ENCODE measurements at places on chromosomes 12 and 14.

DNA sequence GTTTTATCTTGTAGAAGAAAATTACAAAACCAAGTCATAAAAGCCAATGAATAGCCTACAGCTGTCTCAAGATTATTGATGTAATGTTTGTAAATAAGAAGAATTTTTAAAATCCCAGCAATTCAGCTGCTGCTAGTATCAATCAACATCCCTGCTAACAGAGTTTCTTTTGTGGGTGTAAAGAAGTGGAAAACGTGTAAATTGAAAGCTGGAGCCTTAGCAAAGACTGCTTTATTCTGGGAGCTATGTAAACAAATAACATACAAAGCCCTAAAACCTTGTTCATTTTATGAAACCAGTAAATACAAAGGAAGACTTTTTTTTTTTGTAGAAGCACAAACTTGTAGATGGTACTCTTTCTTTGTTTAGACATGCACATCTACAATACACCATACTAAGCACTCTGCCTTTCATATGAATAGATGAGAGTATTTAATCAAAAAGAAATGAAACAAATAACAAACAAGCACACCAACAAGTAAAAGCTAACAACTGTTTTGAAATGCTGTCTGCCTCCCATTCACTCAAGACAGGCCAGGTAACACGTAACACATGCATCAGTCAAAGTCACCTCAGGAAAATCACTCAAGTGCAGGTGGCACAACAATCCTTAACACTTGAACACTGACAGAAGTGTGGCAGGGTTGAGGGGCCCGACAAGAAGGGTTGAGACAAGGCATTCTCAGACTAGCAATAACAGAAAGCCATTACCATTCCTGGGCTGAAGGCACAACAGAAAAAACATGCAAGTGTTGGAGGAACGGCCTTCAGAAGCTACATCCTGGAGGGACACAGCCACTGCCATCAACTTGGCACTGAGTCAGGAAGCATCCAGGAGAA, 1364.0 kb upstream of the SEL1L start:
- no peak for DNase-seq

GRCh38 chr14:89276424-89276975, 140.5 kb downstream of the FOXN3 start:
- peak; percentile 43 for DNase-seq

DNA sequence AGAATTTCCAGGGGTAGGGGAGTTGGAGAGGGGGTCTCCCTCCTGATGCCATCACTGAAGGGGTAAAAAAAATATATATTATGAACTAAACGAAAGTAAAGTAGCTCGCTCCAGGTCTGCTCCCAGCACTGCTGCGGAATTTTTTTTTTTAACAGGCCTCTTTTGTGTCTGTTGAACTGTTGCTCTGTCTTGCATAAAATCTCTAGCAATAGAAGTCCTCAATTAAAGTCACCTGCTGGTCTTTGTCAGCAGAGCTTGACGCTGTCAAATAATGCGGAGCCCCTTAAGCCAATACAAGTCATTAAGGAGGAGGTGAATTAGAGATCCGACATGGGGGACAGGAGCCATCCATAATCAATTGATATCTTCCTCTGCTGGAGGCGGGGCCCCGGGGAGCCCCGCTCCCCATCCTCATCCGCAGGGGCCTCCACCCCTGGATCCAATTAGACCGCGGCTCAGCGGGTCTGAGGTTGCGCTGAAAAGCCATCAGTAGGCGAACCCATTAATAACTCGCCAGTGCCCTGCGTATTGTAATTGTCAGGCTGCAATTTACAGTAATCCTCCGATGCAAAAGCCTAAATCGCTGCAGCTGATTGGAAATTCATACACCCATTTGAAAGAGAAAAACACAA, 85.6 kb downstream of the DICER1 start:
- no peak for DNase-seq

DNA sequence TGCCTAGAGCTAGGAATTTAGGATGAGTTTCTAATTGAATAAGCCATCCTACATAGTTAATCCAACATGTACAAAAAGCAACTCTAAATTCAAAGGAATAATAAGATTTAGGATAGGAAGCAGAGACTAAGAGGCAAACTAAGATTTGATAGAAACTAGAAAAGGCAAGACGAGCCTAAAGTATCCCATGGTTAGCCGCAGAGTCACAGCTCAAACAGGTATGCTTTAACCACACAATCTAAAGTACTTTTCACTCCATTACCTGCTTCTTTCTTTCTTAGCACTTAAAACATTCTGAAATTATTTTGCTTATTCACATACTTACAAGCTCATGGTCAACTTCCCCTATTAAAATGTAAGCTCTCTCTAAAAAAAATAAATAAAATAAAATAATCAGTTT, 51.8 kb downstream of the OTOGL start:
- no peak for DNase-seq

GRCh38 chr12:42689699-42690098, 100.2 kb upstream of the PRICKLE1 start:
- no peak for DNase-seq

GRCh38 chr12:124637581-124637981, 70.2 kb upstream of the NCOR2 start:
- no peak for DNase-seq

GRCh38 chr12:111164833-111165525, 203.9 kb downstream of the PHETA1 start:
- no peak for DNase-seq

GRCh38 chr14:64000749-64001148, 147.9 kb downstream of the SYNE2 start:
- DNase-seq, result no peak

DNA sequence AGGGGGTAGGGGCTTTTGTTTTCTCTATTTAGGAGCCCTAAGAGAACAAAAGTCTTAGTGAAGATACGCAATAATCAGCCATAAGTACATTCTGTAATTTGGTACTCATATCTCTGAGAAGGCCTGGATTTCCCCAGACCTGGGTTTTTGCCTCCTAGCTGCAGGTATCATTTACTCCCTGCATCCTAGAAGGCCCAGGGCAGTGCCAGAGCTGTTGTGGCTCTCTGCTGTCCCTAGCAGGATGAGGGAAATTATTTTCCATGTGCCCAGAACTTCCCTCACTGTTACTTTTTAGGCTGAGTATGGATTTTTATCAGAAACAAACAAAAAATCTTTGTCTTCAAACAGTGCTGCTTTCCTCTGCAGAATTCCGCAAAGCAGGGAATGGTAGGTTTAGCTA, 192.5 kb upstream of the SYT1 start:
- DNase-seq, result no peak

DNA sequence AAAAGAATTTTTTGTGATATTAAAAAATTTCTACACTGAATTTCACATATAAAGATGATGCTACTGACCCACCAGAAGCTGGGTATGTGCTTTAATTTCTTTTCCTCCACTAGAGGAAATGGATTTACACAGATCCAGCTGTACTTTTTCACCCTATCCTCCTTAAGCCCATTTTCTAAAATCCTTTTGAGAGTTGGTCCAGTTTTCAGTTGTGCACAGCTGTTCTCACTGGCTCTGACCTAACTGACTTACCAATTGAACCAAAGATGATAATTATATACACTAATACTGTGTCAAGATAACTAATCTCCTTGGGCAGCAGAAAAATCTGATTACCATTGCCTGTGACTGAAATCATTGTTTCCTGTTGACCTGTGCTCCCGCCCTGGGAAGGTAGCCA, 108.5 kb downstream of the ZFC3H1 start:
- no peak for DNase-seq

DNA sequence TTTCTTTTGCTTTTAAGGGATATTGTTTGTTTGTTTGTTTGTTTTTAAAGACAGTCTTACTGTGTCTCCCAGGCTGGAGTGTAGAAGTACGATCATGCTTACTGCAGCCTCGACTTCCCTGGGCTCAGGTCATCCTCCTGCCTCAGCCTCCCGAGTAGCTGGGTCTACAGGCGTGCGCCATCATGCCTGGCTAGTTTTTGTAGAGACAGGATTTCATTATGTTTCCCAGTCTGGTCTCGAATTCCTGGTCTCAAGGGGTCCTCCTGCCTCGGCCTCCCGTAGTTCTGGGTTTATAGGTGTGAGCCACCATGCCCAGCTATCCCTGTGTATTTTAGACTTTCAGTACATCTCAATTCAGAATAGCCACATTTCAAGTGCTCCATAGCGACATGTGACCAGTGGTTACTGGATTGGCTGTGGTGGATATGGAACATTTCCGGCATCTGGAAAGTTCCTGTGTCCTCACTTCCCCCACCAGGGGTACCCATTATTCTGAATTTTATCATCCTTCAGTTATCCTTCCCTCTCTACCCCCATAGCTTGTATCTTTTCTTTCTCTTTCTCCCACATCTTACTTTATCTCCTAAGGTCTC, 61.1 kb downstream of the HRK start:
- DNase-seq, result no peak

All from coronary artery (tissue), 2 donors.